ENCODE measurements at places on chromosomes 7 and 10. TPM values are rescaled to one million over a fixed set of nuclear protein-coding genes. Genes with fewer than 3 reads are reported as not detected.

- no peak overlapping the region for H3K27ac ChIP-seq
- H3K27me3 ChIP-seq = no peaks in the 10 kb centered on the region
- H3K36me3 ChIP-seq = no peaks in the 10 kb centered on the region
- no peak for DNase-seq
- no peaks in the 10 kb centered on the region for H3K4me1 ChIP-seq
These were observed 981.5 kb downstream of the SORCS1 start for GRCh38 chr10:106183041-106183440.

- no peak overlapping the region for H3K4me3 ChIP-seq
- no peaks in the 10 kb centered on the region for H3K27me3 ChIP-seq
- no peaks in the 10 kb centered on the region for H3K4me1 ChIP-seq
- H3K36me3 ChIP-seq = peaks cover 5% of the 10 kb centered on the region
These were observed 17.0 kb downstream of the SRI start for GRCh38 chr7:88202799-88203198.

DNA sequence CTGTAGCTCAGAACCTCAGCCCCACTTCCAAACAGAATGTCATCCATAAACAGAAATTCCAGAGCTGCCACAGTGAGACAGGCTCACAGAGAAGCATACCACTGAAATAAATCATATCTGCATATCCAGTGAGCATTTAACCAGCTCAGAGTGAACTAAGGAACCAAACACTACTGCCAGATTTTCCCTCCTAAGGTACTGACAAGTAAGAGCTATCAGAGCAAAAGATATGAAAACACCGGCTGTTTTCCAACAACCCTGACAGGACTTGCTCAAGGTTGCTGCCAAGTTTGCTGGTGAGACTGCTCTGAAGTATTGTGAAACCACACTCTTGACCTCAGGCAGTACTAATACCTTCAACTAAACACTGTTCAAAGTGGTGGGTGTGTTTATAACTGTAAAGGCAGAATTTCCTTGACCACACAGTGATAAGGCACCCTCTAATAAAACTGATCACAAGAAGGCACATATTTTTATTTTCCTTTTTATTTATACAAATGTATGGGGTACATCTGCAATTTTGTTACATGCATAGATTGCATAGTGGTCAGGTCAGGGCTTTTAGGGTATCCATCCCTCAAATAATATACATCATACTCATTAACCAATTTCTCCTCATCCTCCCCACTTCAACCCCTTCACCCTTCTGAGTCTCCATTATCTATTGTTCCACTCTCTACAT is 18.3 kb downstream of the SGMS1 start:
- peak; percentile 81 for DNase-seq
- no peaks in the 10 kb centered on the region for H3K36me3 ChIP-seq
- no peaks in the 10 kb centered on the region for H3K27me3 ChIP-seq
- H3K4me1 ChIP-seq = peaks cover 51% of the 10 kb centered on the region
- no peak overlapping the region for H3K4me3 ChIP-seq

- peaks cover 16% of the 10 kb centered on the region for H3K4me1 ChIP-seq
- DNase-seq = no peak
- H3K27me3 ChIP-seq = no peaks in the 10 kb centered on the region
- H3K27ac ChIP-seq = no peak overlapping the region
- no peak overlapping the region for H3K4me3 ChIP-seq
These were observed 96.3 kb upstream of the CAV2 start for GRCh38 chr7:116403265-116403664.

- H3K4me3 ChIP-seq = no peak overlapping the region
- no peaks in the 10 kb centered on the region for H3K27me3 ChIP-seq
- no peaks in the 10 kb centered on the region for H3K36me3 ChIP-seq
These were observed 45.1 kb downstream of the DPY19L1 start for GRCh38 chr7:34991938-34992840.

DNA sequence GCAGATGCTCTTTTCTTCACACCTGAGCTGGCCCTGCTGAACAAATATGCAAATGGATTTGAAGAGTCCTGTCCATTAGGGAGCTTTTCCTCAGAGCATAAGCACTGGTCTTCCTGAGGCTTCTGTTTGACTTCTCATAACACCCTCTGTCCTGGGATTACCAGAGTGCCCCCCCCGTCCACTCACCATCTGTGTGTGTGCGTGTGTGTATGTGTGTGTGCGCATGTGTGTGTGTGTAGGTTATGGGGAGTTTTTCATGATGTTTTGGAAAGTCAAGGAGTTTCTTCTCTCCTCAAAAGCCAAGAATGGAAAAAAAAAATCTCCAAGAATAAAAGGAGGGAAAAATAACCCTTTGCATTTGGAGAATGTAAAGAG is 57.7 kb upstream of the COMTD1 start:
- H3K36me3 ChIP-seq = no peaks in the 10 kb centered on the region
- no peak overlapping the region for H3K4me3 ChIP-seq
- DNase-seq = no peak
- peak overlapping the region; percentile 86 for H3K27ac ChIP-seq
- no peaks in the 10 kb centered on the region for H3K27me3 ChIP-seq
- no peaks in the 10 kb centered on the region for H3K4me1 ChIP-seq

- H3K36me3 ChIP-seq = no peaks in the 10 kb centered on the region
- no peak for DNase-seq
- no peak overlapping the region for H3K27ac ChIP-seq
- no peaks in the 10 kb centered on the region for H3K27me3 ChIP-seq
- peaks cover 28% of the 10 kb centered on the region for H3K4me1 ChIP-seq
These were observed 144.2 kb upstream of the TNRC18 start for GRCh38 chr7:5567790-5568189.

GRCh38 chr10:31421322-31421721 is 102.3 kb downstream of the ZEB1 start:
- no peak overlapping the region for H3K4me3 ChIP-seq
- H3K4me1 ChIP-seq = peaks cover 26% of the 10 kb centered on the region
- no peaks in the 10 kb centered on the region for H3K27me3 ChIP-seq
- no peak overlapping the region for H3K27ac ChIP-seq

DNA sequence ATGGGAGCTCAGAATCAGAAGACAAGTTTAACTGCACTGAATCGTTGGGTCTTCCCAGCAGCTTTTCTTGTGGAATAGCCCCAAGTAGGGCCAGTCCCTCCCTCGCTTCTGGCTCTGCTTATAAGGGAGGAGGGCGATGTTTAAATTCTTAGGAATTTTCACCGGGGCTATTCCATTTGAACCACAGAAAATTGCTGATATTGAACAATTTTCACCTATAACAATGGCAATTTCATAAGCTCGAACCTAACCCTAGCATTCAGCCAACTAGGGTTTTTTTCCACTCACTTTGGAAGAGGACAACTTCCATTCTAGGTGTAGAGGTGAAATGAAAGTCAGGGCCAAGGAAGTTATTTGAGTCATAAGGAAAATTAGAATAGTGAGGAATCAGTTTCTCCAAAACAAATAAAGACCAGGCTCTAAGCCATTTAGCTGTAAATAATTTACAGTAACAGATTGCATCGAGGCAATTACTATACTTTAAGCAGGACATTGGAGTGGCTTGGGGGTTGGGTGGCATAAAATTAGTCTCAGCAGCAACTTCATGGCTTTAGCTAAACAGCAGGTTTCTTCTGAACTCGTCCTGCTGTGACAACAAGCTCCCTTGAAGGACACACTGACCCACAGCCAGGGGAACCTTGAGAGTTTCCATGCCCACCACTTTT is 1.5 kb upstream of the ATP6V0A4 start:
- H3K36me3 ChIP-seq = no peaks in the 10 kb centered on the region
- H3K27me3 ChIP-seq = peaks cover 7% of the 10 kb centered on the region
- no peak overlapping the region for H3K27ac ChIP-seq
- no peaks in the 10 kb centered on the region for H3K4me1 ChIP-seq

DNA sequence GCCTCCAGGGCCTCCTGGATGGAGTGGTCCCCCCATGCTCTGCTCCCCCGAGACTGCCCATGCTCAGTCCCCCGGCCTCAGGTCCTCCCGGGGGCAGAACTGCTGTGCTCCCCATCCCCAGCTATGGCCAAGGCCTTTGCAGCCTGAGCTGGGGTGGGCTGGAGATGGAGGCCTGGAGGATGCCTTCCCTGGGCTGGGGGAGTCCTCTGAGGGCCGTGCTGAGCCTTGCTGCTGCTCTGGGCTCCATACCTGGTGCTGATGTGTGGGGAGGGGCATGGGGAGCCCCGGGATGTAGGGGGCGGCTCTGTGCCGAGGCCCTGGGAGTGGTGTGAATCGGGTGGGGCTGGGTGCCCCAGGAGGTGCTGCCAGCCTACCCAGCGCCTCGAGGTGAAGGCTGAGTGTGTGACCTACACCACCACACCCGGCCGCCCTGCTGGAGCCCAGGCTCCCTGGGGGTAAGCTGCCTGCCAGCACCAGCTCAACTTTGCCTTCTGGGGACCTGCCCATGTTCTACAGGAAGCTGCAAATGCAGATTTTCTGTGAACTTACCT is 109.5 kb downstream of the UNCX start:
- H3K36me3 ChIP-seq = no peaks in the 10 kb centered on the region
- DNase-seq = peak; percentile 45
- H3K27ac ChIP-seq = no peak overlapping the region
- no peak overlapping the region for H3K4me3 ChIP-seq
- H3K27me3 ChIP-seq = no peaks in the 10 kb centered on the region

- no peaks in the 10 kb centered on the region for H3K4me1 ChIP-seq
- peak; percentile 66 for DNase-seq
- H3K27me3 ChIP-seq = no peaks in the 10 kb centered on the region
- H3K27ac ChIP-seq = no peak overlapping the region
- H3K4me3 ChIP-seq = no peak overlapping the region
- H3K36me3 ChIP-seq = no peaks in the 10 kb centered on the region
These were observed 263.5 kb downstream of the ZEB1 start for GRCh38 chr10:31582365-31583052.

DNA sequence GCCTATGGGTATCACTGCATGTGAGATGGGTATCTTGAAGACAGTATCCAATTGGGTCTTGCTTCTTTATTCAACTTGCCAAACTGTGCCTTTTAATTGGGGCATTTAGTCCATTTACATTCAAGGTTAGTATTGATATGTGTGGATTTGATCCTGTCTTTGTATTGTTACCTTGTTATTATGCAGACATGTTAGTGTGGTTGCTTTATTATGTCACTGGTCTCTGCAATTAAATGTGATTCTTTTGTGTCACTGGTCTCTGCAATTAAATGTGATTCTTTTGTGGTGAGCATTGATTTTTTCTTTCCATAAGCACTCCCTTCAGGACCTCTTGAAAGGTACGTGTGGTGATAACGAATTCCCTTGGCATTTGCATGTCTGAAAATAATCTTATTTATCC is 357.8 kb upstream of the STEAP1 start:
- no peaks in the 10 kb centered on the region for H3K27me3 ChIP-seq
- no peaks in the 10 kb centered on the region for H3K36me3 ChIP-seq
- H3K4me1 ChIP-seq = no peaks in the 10 kb centered on the region
- no peak overlapping the region for H3K27ac ChIP-seq
- DNase-seq = no peak

GRCh38 chr7:107826451-107826850 is 23.4 kb upstream of the SLC26A3 start:
- no peaks in the 10 kb centered on the region for H3K36me3 ChIP-seq
- H3K27ac ChIP-seq = no peak overlapping the region
- no peak for DNase-seq
- H3K27me3 ChIP-seq = no peaks in the 10 kb centered on the region
- H3K4me3 ChIP-seq = no peak overlapping the region

DNA sequence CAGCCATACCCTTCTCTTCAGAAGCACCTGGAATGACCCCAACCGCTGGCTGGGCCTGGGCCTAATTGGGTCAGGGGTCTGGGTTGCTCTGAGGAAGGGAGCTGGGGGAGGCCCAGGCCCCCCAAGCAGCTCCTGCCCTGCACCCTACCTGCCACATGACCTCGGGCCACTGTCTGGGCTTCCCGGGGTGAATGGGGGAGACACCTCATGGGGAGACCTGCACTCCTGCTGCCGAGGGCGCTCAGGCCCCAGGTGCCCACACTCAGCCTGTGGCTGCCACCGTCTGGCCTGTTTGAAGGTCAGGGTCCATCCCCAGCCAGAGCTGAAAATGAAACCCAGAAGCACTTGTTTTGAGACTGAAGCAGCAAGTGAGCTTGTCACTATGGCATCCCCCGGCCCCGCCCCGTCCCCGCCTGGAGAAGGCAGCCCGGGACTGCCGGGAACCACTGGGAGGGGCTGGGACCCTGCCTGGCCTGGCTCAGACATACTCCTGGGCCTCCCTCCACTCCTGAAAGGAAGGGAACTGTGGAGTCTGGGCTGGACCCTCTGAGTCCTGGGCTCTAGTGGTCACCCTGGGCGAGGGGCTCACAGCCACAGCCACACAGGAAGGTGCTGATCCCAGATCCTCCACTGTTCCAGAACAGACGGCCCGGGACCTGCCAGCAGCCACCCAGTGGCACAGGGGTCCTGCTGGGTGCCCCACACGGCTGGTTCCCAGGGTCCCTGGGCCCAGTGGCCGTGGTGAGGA is 7.4 kb upstream of the MICALL2 start:
- peak overlapping the region; percentile 74 for H3K27ac ChIP-seq
- DNase-seq = peak; percentile 91
- H3K4me1 ChIP-seq = peaks cover 54% of the 10 kb centered on the region
- no peak overlapping the region for H3K4me3 ChIP-seq
- no peaks in the 10 kb centered on the region for H3K27me3 ChIP-seq

DNA sequence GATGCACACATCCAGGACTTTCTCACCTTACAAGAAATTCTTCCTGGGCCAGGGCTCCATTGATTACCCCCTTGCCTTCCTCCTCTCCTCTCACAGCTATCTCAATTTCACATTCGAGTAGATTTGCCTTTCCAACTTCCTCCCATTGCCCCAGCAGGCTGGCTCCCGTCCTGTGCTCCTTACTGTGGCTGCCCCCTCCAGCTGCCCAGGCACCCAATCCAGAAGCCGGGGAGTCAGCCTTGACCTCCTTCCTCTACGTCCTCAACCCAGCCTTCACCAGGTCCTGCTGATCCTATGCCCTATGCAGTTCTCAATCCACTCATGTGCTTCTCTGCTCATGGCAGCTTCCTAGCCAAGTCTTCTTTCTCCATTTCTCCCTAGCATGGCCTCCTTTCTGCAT is 85.7 kb upstream of the GPR26 start:
- DNase-seq = no peak
- peaks cover 21% of the 10 kb centered on the region for H3K4me1 ChIP-seq
- H3K36me3 ChIP-seq = no peaks in the 10 kb centered on the region
- no peak overlapping the region for H3K27ac ChIP-seq
- H3K4me3 ChIP-seq = no peak overlapping the region
- no peaks in the 10 kb centered on the region for H3K27me3 ChIP-seq

- H3K4me1 ChIP-seq = peaks cover 16% of the 10 kb centered on the region
- DNase-seq = no peak
These were observed 9.1 kb downstream of the VIM start for GRCh38 chr10:17237149-17237527.

DNA sequence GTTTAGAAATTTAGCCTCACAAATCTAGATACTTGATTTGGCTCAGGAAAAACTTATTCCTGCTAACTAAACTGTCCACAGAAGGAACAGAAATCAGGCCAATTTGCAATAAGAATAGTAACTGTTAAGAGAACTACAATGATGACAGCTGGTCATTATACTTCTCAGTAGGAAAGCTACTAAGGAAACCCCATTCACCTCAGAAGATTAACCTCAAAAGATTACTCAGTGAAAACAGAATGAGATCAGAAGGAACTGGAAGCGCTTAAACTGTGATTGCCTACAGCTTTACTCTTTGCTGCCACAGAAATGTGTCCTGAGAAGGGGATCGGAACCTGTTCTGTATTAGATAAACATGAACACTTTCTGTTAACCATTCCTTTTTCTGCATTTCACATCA is 24.3 kb upstream of the DNAJB12 start:
- no peaks in the 10 kb centered on the region for H3K4me1 ChIP-seq
- H3K36me3 ChIP-seq = no peaks in the 10 kb centered on the region
- no peak overlapping the region for H3K4me3 ChIP-seq

SPDYE2B gene
- not detected for total RNA-seq

TEX47 gene
- not detected for total RNA-seq

LRCH4 gene
- 40.5 TPM for total RNA-seq

UTF1 gene
- total RNA-seq = not detected

FAM25G gene
- total RNA-seq = not detected

ZNF467 gene
- 9.0 TPM for total RNA-seq

SAMD9L gene
- 13.6 TPM for total RNA-seq
